ENCODE measurements at places on chromosomes 16 and 17.
A peak's percentile ranks its signal among the peaks of the same experiment; 100 is the strongest.

DNA sequence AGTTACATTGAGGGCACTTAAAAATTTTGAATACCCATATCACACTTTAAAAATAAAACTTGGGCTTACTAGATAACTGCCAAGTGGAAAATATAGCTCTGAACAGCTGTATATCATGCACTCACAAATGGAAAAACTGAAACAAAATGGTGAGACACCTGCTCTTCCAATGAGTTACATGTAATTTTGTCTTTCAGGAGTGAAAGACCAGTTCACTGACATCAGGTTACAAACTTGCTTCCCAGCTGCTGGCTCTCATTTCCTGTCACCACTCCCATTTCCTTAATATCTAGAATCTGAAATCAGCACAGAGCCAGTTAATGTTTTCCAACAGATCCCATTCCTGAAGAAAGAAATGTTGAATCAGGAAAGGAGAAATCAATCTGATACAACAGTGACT is 10.8 kb downstream of the CSNK2A2 start:
- no peak for DNase-seq

DNA sequence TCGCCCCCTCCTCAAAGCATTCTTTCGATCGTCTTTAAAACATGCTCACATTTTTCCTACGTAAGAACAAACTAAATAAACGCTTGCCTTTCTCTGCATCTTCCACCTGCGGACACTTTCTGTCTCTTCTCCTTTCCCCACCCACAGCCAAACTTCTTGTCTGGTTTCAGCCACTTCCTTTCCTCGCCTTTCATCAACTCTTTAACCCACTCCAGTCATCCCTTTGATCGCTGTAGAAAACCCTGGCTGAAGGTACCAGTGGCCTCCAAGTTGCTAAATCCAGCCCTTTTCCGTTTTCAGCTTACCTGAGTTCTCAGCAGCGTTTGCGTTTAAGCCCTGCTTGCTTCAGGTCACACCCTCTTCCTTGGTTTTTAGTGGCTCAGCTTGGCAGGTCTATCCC is 483 bp downstream of the RPA1 start:
- DNase-seq = peak; percentile 78

GRCh38 chr17:38577645-38578173 is 28.0 kb downstream of the SRCIN1 start:
- DNase-seq = no peak

DNA sequence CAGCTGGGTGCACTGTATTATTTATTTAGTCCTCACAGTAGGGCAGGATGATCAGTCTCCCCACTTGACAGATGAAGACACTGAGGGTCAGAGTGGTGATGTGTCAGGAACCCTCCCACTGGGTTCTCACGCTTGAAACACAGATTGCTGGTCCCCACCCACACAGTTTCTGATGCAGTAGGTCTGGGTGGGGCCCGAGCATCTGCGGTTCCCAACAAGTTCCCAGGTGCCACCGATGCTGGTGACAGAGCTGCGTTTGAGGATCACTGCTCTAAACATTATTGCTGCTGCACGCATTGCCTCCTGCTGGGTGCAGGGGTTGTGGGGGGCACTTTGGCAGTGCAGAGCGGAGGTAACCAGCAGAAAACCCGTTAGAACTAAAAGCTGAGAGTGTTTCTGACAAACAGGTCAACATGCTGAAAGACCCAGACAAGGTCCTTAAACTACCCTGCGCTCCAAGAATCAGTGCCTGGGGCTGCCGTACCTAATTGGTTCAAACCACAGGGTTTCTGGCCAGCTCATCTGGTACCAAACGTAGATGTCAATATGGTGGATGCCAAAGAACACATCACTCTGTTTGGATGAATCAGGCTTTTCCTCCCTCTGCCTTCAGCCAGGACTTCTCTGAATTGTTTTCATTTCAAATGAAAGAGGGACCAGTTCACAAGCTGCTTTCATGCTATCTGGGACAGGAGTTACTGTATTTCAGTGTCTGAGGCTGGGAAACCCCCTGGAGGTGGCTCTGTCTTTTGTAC is 76.0 kb downstream of the ABCC1 start:
- peak; percentile 96 for DNase-seq

GRCh38 chr17:18854956-18855355 is 3.0 kb upstream of the PRPSAP2 start:
- no peak for DNase-seq

All from osteoblast (primary cell).